ENCODE measurements at places on chromosomes 13 and 19.

DNA sequence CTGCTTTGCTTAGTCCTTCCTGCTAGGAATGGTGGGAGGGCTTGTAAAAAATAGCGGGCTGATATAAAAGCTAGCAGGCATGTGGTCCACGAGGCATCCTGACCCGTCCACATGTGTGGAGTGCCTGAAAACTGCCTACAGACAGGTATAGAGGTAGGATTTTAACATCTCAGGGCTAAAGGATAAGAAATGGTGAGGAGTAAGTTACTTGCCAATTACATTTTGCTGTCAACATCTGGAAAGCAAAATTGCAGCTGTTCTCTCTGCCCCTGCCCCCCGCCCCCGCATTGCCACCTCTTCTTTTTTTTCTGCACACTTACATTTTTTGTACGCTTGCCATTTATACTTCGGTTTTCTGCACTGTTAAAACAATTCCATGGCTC, 21.0 kb downstream of the NFIX start:
- no peak for DNase-seq

DNA sequence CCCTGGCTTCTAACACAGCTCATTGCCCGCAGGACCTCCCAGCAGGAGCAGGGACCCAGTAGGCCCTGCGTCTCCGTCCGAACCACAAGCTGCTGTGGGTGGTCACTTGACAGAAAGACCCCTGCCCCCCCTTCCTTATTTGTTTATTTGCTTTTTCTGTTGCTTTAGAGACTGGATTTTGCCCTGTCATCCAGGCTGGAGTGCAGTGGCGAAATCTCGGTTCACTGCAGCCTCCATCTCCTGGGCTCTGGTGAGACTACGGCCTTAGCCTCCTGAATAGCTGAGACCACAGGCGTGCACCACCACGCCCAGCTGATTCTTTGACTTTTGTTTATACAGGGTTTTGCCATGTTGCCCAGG, 7.6 kb upstream of the PTBP1 start:
- no peak for DNase-seq

DNA sequence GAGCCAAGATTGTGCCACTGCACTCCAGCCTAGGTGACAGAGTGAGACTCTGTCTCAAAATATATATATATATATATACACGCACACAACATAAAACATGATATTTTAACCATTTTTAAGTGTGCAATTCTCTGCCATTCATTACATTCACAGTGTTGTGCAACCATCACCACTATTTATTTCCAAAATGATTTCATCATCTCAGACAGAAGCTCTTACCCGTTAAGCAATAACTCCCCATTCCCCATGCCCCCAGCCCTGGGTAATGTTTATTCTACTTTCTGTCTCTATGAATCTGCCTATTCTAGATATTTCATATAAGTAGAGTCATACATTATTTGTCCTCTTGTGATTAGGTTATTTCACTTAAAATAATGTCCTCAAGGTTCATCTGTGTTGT, 20.3 kb downstream of the WDR88 start:
- DNase-seq, result no peak

GRCh38 chr19:43784241-43784980, 3.6 kb upstream of the KCNN4 start:
- peak; percentile 41 for DNase-seq

- no peak for DNase-seq
These were observed 713.4 kb upstream of the PCDH20 start for GRCh38 chr13:62129000-62129551.

DNA sequence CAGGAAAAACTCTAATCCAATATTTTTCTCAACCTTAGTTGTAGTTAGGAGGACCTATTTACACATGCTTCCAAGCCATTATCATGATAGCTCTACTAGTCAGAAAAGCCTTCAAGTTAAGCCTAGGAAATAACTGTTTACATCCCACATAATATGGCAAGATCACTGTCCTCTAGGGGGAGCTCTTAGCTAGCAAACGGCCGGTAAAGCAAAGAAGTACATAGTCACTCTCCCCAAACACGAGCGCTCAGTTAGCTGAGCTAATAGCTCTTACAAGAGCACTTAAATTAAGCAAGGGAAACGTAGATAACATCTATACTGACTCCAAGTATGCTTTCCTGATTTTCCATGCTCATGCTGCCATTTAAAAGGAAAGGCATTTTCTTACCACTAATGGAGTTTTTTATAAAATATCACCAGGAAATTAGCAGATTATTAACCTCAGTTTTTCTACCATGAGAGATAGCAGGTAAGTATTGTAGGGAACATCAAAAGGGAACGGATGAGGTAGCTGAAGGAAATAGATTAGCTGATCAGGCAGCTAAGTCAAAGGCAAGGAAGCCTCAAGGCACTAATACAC, 100.6 kb upstream of the PABPC3 start:
- peak; percentile 39 for DNase-seq

DNA sequence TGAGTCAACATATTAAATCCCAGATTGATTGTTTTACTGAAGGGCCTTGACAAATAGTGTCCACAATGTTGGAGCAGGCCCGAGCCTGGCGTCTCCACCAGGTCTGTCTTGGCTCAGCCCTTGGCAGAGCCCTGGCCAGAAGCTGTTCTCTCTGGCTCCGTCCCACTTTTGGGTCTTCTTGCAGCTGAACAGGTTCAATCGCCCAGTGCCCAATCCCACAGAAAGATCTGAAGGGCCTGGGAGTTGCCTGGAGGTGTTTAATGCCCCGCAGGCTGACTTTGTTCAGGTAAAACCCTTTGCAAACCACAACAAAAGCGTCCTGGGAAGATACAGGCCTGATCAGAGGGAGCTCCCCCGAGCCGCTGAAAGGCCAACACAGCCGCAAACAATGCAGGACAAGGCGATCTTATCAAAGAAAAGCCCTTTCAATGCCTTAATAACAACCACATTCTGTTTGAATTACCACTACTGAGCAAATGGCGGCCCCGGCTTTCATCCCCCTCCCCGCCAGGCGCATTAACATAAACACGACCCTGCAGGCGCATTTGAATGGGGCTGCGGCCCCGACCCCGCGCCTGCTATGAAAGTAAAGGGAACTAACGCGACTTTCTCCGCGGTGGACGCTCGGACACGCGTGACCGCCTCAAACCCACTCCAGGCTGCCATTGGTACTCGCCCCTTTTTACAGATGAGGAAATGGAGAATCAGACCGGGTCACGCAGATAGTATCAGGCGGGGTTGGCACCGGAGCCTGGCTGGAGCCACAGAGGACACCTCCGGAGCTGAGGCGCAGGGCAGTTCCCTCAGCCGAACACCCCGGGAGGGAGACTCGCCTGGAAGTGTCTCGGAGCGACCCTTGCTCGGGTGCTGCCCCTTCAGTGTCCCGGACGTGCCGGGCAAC, 3.1 kb downstream of the CDX2 start:
- DNase-seq, result no peak

- DNase-seq, result no peak
These were observed 9.1 kb downstream of the SSBP4 start for GRCh38 chr19:18428173-18428786.

DNA sequence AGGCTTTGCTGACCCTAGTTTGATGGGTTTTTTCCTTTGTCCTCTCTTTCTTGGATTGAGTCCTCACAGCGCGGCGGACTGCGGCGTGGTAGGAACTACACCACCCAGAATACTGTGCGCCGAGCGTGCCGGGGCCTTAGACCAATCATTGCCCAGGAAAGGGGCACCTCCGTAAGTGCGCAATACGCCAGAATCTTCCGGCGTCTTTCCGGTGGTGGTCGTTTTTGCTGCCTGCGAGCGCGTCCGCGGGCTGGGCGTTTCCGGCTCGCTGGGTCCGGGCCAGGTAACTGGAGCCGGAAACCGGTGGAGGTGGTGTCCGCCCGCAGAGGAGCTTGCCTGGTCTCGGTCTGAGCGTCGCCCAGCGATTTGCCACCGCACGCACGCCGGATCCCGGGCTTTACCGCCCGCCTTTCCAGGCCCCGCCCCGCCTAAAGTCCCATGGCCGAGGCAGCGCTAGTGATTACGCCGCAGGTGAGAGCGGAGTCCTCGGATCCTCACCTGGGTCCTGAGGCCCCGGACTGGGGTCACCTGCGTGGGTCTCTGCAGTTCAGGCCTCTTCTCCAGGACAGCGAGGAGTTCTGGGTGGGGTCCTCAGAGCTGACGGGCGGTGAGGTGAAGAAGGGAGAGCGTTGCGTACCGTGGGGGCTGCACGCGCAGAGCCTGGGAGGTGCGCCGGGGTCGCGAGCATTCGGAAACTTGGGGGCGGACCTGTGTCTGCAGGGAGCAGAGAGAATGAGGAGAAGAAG, at the start of gene ZNF549:
ZNF549 (plus strand) TSS at position 221 of the 746 bp plus-strand sequence; CDS start at position 439, 218 bp downstream.
- DNase-seq, result peak; percentile 82

DNA sequence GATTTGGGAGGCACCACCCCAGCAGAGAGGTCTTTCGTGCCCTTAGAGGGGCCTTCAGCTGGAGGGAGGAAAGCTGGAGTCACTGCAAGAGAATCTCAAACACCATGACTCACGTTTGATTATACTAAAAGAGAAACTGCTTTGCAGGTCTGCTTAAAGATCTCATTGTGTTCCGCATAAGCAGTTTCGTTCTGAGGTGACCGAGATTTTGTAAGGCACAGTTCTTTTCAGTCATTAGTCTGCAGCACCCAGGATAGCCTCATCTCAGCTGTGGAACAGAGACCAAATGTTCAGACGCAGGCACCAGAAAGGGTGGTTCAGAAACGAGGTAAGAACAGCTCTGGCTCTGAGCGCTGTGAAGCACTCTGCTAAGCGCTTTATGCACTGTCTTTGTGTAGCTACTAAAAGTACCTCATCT, 71.2 kb upstream of the GTF3A start:
- DNase-seq, result no peak

GRCh38 chr19:43814663-43815352, 12.3 kb upstream of the ZNF283 start:
- DNase-seq, result no peak

GRCh38 chr13:76865996-76866503, 20.2 kb downstream of the KCTD12 start:
- no peak for DNase-seq

DNA sequence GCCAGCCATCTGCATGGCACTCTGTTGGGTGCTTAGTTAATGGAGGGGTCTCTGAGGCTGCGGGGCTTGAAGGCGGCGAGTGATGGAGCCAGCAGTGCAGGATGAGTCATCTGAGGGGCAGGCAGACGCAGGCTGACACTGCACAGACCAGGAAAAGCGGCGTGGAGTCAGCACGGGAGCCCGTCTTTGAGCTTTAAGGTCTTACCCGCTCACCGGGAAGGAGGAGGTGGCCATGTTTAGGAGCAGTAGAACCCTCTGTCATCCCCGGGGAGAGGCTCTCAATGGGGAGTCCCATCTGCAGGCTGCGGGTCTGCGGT, 13.1 kb downstream of the NAXD start:
- DNase-seq, result no peak

DNA sequence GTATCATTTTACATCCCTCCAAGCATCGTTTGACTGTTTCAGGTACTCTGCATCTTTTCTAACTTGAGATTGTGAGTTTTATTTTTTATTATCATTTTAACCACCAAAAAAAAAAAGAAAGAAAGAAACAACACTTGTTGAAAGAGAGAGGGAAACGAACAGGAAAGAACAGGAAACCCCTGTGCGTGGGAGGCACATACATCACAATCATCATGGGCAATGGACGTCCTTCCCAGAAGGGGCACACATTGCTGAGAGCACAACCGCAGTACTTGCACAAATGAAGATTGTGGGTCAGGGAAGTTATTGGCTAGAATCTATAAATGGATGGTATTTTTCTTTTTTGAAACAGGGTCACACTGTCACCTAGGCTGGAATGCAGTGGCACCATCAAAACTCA, 1.7 kb downstream of the CLC start:
- no peak for DNase-seq

GRCh38 chr13:40182591-40182990, 483.9 kb downstream of the FOXO1 start:
- no peak for DNase-seq

DNA sequence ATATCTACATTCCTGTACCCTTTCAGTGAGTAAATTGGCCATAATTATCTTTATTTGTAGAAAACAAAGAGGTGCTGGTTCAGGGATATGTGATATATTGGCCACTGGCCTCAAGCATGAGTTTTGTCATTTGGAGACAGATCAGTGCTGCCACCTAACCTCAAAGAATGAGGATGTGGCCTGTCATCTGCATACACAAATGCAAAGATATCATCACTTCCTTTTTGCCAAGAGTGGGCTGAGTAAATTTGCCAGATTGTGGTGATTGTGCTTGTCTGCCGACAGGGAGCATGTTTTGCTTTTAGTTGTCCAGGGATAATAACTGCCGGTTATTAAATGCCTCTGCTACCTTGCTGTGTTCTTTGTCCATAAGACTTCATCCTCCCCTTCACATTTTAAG, 44.2 kb downstream of the WASF3 start:
- DNase-seq, result no peak

DNA sequence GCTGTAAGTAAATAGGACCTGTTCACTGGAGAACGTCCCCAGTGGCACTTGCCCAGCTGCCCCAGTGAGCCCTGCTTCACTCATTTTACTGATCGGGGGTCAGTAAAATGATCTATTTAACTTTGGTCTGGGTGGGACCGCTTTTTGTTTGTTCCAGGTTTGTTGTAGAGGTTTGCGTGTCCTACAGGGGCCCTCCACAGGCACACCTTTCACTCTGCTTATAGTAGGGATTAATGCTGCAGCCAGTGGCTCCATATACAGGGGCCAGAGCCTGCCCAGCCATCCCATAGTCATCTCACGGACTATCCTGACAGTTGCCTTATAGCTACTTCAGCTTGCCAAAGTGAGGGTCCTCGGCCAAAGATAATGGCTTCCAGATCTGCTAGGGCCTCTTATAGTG, 104.1 kb downstream of the DNAJC3 start:
- no peak for DNase-seq

DNA sequence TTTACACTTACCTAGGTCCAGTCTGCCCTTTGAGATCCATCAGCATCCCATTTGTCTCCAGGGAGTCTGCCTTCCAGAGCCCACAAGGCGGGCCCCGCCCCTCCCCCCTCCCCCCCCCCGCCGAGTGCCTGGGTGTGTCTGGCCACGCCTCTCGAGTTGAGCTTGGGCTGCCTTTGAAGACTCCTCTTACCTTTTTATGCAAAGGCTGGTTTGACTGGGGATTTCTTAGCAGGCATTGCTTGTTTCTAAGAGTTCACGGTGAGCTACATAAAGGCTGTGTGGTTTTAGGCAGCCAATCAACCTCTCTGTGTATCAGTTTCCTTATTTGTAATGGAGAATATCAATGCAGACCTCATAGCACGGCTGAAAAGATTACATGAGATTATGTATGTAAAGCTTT, 11.3 kb downstream of the GPR12 start:
- DNase-seq, result no peak

Data from T follicular helper cell (primary cell).